ENCODE measurements at places on chromosomes 5 and 9.

DNA sequence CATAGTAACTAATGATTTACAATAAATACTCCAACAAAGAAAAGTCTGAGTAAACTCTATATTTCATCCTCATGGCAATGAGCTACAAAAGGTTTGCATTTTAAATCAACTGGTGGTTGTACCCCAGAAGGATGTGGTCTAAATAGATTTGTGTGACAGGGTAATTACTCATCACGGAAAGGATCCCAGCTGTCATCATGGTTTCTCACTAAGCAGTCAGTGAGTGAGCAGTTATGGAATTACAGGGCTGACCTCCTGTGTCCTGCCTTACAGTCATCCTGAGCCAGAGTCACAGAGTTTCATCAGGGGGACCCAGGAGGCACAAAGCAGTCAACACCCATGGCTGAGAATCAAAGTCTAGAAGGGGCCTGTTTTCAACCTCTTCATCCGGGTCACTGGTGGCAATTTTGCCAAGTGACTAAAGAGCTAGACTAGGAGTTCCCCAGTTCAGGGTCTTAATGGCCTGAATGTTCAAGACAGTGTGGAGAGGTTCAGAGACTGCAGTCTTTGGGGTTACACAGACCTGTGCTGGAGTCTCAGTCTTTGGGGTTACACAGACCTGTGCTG lies 210.7 kb upstream of the SLC24A2 start:
- peak; percentile 62 for DNase-seq

- DNase-seq = no peak
Measured at GRCh38 chr5:133603711-133604110, 8.6 kb downstream of the FSTL4 start.

- no peak for DNase-seq
Measured at GRCh38 chr5:41876678-41877077, 6.5 kb upstream of the OXCT1 start.

GRCh38 chr9:61673664-61674381 lies 484.0 kb downstream of the SPATA31A7 start:
- no peak for DNase-seq

- DNase-seq = no peak
Measured at GRCh38 chr9:124349675-124350493, 65.4 kb downstream of the PSMB7 start.

DNA sequence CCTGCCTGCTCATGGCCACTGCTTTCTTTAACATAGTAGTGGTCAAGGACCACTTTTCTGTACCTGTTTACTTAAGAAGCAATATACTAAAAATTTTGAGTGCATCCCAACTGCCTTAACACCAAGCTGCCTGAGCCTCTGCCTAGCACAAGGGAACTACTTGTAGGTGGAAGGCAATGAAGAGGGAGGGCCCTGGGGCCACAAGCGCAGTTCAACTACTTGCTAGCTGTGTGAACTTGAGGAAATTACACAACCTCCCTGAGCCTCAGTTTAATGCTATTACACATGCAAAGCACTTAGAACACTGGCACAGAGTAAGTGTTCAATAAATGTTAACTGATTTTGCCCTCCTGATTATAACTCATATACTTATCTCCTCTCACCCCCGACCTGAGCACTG lies 6.3 kb downstream of the ARL15 start:
- DNase-seq = no peak

- no peak for DNase-seq
Measured at GRCh38 chr5:171155621-171156020, 153.4 kb upstream of the TLX3 start.

DNA sequence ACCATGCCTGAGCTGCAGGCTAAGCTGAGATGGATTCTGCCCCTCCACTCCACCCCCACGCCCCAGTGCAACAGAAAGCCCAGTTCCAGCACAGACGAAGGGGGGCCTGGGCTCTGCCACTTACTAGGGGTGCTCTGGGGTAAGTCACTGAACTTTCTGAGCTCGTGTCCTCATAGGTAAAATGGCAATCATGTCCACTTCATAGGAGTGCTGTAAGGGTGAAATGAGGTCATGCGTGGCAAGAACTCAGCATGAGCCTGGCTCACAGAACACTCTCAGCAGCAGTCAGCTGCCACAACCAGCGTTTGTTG lies 8.4 kb upstream of the PSD2 start:
- DNase-seq = no peak

DNA sequence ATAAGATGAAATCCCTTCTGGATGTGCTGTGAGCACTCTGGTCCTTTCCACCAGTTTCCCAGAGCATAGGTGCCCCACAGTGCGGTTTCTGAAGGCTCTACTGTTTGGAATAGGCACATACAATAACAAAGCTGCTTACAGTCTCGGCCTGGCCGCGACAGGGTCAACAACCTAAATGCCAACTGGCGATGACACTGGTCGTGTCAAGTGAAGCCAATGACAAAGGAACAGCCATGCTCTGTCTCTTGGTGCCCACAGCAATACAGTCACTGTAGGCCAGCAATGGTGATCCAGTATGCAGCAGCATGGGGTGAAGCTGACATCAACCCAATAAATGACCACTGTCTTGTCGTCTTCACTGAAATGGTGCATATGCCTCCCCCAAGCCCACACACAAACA lies 47.8 kb upstream of the EQTN start:
- DNase-seq = no peak

GRCh38 chr5:170960567-170960966 lies 98.7 kb downstream of the RANBP17 start:
- DNase-seq = no peak

GRCh38 chr5:125047871-125048270 lies 301.4 kb upstream of the ZNF608 start:
- no peak for DNase-seq

GRCh38 chr5:12230659-12231058 lies 326.4 kb upstream of the CTNND2 start:
- DNase-seq = no peak

GRCh38 chr5:159471904-159472303 lies 141.6 kb upstream of the IL12B start:
- DNase-seq = no peak
